ENCODE measurements at places on chromosomes 7 and 10.

DNA sequence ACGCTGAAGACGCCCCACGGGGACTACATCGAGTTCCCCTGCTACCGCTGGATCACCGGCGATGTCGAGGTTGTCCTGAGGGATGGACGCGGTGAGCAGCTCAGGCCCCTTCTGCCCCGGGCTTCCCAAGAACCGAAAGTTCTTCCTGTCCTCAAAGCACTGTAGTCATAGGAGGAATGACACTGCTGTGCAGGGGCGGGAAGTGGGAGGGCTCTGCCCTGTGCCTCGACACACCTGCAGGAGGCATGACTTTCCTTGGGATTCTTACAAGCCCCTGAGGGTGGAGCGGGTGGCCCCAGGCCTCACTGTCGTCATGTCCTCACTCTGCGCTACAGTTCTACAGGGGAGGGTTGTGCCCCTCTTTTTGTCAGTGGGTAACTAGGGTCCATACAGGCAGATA lies 8.6 kb downstream of the ALOX5 start:
- no peak for DNase-seq

DNA sequence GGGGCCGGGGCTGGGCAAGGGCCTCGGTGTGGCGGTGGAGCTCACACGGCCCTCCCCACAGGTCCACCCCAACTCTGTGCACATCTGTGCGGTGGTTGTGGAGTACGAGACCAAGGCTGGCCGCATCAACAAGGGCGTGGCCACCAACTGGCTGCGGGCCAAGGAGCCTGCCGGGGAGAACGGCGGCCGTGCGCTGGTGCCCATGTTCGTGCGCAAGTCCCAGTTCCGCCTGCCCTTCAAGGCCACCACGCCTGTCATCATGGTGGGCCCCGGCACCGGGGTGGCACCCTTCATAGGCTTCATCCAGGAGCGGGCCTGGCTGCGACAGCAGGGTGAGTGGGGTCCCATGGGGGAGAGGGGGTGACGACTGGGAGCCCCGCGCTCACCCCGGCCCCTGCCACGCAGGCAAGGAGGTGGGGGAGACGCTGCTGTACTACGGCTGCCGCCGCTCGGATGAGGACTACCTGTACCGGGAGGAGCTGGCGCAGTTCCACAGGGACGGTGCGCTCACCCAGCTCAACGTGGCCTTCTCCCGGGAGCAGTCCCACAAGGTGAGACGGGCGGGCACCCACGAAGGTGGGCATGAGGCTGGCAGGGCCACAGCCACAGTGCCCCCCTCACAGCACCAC lies 8.8 kb downstream of the TMEM120A start:
- no peak for DNase-seq

DNA sequence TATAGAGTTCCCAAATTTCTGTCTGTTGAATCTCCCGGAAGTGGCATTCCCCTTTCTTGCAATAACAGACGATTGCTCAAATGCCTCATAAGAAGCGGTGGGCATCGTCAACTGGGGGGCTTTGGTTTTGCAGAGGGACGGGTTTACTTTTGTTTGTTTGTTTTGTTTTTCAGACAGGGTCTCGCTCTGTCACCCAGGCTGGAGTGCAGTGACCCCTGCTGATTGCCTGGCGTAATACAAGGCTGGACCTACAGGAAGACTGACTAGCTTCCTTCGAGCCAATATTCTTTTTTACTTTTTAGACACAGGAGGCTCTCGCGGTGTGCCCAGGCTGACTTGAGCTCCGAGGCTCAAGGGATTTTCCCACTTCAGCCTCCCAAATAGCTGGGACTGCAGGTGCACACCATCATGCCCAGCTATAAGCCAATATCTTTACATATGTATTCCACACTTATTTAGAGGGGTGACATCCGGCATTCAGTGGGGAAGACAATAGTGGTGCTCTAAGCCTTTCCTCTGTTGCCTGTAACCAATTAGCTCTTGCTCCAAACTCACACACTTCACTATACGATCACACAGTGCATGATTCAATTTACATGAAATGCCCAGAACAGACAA lies 58.1 kb downstream of the FHIP2A start:
- DNase-seq, result peak; percentile 28

GRCh38 chr7:66205741-66206090 lies 582 bp downstream of the TPST1 start:
- no peak for DNase-seq

DNA sequence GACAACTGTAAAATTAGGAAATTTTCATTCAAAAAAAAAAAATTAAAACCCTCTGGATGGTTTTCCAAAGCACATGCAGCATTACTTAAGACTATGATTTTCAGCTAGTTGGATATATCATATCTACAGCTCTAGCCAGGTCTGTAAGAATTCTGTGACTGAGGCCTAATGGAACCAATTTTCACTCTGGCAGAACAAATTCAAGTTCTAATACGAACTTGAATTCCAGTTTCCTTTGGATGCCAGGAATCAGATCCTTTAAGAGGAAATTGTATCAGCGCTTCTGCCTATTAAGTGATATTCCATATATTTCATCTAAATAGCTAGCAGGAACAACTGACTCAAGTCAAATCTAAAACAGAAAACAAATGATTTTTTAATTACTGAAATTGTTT lies 34.8 kb downstream of the SKIDA1 start:
- DNase-seq, result no peak

DNA sequence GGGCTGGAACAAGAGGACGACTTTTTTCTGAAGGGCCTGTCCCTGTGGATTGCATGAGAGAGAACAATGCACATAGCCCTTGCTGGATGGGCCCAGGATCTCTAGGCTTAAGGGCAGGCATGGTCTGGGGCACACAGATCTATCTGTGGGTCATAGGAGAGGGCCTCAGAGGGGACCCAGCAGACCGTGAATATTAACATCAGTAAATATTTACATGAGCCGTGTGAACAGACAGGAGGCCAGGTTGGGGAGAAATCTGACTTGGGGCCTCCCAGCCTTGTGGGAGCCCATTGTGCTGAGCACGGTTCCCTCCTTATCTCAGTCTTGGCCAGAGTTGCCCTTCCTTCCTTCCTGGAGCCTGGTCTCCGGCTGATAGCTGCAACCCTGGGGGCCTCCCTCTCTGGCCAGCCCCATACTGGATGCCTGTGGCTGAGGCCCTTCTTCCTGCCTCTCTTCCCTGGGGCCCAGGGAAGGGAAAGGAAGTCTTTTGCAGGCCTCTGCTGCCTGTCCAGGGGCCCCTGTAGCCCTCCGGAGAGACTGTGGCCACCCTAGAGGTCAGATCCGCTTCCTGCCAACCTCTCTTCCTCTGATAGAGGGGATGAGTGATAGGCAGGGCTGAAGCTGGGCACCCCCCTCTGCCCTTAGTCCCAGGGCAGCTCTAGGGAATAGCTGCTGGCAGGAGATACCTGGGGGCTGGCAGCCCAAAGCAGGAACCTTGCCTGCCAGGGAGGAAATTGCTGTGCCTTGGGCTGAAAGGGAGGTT lies 44.5 kb upstream of the TRIM8 start:
- no peak for DNase-seq

GRCh38 chr7:38563741-38564140 lies 67.4 kb downstream of the AMPH start:
- no peak for DNase-seq

Data from GM19239 (cell line).